ENCODE measurements at places on chromosomes 5 and 9.

DNA sequence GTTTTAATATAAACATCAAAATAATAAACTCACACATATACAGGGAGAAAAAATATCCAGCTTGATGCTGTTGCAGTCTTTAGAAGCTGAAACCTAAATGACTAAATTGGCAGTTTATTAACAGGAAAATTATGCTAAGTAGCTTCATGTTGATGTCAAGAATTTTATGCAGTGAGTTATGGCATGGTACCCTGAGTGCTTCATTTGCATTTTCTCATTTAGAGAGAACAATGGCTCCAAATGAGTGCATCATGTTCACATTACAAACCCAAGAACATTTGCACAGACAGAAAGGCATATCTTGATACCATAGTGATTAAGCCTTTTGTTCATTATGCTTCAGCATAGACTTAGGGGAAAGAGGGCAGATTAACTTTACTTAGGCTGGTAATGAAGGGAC is 102.9 kb upstream of the FSTL4 start:
- H3K27ac ChIP-seq, result no peak overlapping the region
- H3K4me3 ChIP-seq, result no peak overlapping the region
- no peak for DNase-seq
- no peaks in the 10 kb centered on the region for H3K36me3 ChIP-seq
- H3K27me3 ChIP-seq, result no peaks in the 10 kb centered on the region
- H3K4me1 ChIP-seq, result no peaks in the 10 kb centered on the region

DNA sequence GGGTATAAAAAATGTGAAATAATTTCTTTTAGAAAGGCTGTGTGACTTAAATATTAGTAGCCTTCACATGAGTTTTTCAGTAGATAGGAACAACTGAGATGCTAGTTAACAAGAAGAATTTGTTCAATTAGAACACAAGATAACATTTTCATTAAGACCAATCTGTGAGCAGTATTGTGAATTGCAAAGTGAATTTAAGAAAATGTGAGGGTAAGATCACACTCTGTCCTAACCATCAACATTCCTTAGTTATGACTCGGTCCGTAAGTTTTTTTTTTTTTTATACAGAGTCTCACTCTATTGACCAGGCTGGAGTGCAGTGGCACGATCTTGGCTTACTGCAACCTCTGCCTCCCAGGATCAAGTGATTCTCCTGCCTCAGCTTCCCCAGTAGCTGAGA is 180.2 kb upstream of the EGFLAM start:
- H3K36me3 ChIP-seq, result no peaks in the 10 kb centered on the region
- H3K27me3 ChIP-seq, result no peaks in the 10 kb centered on the region
- H3K4me1 ChIP-seq, result no peaks in the 10 kb centered on the region
- no peak overlapping the region for H3K4me3 ChIP-seq
- DNase-seq, result no peak
- H3K27ac ChIP-seq, result no peak overlapping the region

DNA sequence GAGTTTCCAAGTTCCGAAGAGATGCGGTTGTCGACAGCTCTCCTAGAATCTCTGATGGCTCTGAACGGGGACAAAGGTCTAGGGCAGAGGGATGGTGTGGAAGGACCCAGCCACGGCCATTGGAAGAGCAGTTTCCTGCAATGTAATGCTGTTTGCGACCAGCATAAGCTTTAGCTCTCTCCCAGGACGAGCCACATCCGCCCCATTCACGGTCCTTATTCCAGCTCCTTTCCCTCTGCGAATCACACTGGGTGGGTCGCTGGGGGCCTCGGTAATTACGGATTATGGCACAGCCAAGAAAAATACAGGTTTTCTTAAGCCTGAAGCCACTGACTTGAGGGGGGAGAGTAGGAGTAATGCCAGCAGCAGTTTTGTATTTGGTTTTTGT is 22.7 kb downstream of the ANXA2R start:
- no peak overlapping the region for H3K27ac ChIP-seq
- peaks cover 4% of the 10 kb centered on the region for H3K4me1 ChIP-seq
- DNase-seq, result no peak
- H3K4me3 ChIP-seq, result peak overlapping the region; percentile 29
- peaks cover 37% of the 10 kb centered on the region for H3K27me3 ChIP-seq
- no peaks in the 10 kb centered on the region for H3K36me3 ChIP-seq

- no peak overlapping the region for H3K4me3 ChIP-seq
- DNase-seq, result no peak
- no peaks in the 10 kb centered on the region for H3K4me1 ChIP-seq
- no peaks in the 10 kb centered on the region for H3K36me3 ChIP-seq
- H3K27me3 ChIP-seq, result no peaks in the 10 kb centered on the region
Observed at GRCh38 chr9:3532158-3532557, 6.4 kb upstream of the RFX3 start.

- H3K36me3 ChIP-seq, result peaks cover 10% of the 10 kb centered on the region
- H3K27me3 ChIP-seq, result no peaks in the 10 kb centered on the region
- no peak overlapping the region for H3K27ac ChIP-seq
- H3K4me1 ChIP-seq, result no peaks in the 10 kb centered on the region
- DNase-seq, result no peak
Observed at GRCh38 chr9:130891688-130892476, 4.7 kb downstream of the QRFP start.

GRCh38 chr5:54227109-54227508 is 83.3 kb downstream of the ARL15 start:
- H3K27me3 ChIP-seq, result no peaks in the 10 kb centered on the region
- no peak overlapping the region for H3K4me3 ChIP-seq
- DNase-seq, result no peak
- H3K36me3 ChIP-seq, result no peaks in the 10 kb centered on the region
- H3K4me1 ChIP-seq, result no peaks in the 10 kb centered on the region
- no peak overlapping the region for H3K27ac ChIP-seq

All from H1 (cell line).